ENCODE measurements at places on chromosomes 1 and 21.

DNA sequence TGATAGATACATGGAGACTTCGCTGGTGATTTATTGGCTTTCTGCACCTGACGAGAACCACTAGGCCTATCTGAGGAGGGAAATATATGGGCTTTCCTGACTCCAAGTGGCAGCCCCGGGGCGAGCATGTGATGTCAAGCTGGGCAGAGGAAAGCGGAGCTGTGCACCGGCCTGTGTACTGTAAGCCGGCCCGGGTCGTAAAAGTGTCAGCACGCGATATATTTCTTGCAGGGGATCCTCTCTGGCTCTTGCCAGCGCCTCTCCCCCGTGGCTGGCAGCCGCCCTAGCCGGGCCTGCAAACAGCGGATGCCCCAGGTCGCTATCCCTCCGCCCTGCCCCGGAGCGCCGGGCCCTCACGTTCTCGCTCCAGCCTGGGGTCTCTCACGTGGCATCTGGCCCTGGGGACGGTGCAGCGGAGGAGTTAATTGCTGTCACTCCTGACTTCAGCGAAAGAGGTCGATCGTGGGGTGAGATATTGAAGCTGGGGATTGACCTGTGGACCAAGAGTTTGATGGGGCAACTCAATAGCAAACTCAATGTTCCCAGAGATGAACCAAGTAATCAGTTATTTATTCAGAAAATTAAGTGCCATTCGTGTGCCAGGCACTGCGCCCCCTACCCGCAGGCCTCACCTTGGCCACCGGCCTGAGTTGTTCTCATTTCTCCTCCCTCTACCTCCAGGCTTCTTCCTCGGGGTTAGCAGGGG lies 41.0 kb upstream of the HAO2 start:
- no peak for DNase-seq

GRCh38 chr1:202210385-202210784 lies 16.8 kb downstream of the LGR6 start:
- DNase-seq = no peak

- no peak for DNase-seq
Measured at GRCh38 chr1:76826072-76826845, 41.0 kb upstream of the ST6GALNAC5 start.

- DNase-seq = no peak
Measured at GRCh38 chr1:156284112-156284511, at the start of gene TMEM79. Gene TMEM79 (plus strand): TSS chr1:156284325. CDS start chr1:156285227, 902 bp downstream.

GRCh38 chr1:58968360-58968952 lies 184.6 kb upstream of the JUN start:
- peak; percentile 88 for DNase-seq

DNA sequence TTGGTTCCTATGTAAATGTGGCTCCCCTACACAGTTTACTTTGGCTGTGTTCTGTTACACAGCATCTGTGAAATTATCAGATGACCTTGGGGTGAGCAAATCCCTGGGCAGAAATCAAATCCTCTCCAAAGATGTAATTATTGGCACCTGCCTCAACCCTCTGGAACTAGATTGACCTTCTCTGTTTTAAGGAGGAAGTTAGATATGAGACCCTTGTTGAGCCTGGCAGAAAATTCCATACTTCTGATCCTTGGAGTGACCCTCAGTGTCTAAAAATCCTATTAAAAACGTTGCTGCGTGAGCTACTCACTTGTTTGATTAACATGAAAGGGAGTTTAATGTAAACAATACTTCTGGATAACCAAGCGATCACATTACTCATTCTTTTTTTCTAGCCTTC lies 122.0 kb downstream of the CLIC6 start:
- DNase-seq = no peak

- DNase-seq = no peak
Measured at GRCh38 chr1:245822996-245823395, 668.2 kb downstream of the KIF26B start.

DNA sequence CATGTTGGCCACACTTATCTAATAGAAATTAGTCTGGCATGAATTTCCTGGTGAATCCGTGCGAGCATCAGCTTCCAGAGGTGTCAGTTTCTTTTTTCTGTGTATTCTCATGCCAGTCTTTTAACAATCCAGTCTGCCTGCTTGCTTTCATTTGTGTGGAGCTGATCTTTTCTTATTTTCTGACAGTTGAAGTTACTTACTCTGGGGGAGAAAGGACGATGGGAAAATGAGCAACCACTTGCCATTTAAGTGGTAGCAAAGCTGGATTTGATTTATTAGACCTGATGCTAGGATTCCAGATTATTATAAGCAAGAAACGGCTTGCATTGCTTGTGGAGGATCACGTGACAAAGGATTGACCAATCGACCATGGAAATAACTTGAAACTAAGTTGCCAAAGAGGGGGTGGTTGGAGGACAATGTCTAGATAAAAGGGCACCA lies 24.3 kb upstream of the APP start:
- DNase-seq = no peak

- no peak for DNase-seq
Measured at GRCh38 chr21:38434913-38435533, 63.3 kb downstream of the ERG start.

DNA sequence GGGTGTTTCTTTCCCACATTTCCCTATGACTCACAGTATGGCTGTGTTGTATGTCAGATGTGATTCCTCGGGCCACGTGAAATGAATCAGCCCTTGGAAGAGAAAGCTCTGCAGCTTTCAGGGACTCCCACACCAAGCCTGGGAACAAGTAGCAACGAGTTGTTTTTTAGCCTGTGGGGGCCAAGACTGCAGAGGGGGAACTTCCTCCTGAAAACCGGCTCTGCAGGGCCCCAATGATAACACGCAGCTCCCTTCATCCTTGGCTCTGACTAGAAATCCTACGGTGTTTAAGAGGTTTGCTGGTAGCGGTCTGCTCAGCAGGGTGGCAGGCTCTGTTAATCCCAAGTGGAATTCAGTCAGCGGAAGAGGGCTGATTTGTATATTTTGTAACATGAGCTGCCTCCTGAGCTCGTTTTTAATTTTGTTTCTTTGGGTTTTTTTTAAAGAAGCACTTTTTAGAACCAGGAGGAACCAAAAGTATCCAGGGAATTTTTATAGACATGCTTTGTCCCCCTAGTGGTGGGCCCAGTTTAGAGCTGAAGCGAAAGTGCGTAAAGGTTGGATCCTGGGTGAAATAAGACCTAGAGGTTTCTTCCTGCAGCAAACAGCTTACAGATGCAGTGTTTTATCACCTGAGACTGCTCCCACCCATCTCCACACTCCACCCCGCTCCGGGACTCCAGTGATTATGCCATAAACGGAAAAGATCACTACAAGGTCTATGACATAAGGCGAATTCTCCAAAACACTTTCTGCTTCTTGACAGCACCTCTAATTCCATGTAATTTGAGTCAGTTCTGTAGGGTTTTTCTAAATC lies 48.8 kb downstream of the LAMC2 start:
- DNase-seq = peak; percentile 74

- DNase-seq = no peak
Measured at GRCh38 chr1:212062832-212063438, 27.4 kb downstream of the DTL start.

- no peak for DNase-seq
Measured at GRCh38 chr1:61332196-61332753, 249.9 kb downstream of the NFIA start.
